Liver (tissue), 10 donors: ENCODE measurements at places on chromosomes 5 and 9. TPM values are rescaled to one million over a fixed set of nuclear protein-coding genes. Genes with fewer than 3 reads are reported as not detected.

DNA sequence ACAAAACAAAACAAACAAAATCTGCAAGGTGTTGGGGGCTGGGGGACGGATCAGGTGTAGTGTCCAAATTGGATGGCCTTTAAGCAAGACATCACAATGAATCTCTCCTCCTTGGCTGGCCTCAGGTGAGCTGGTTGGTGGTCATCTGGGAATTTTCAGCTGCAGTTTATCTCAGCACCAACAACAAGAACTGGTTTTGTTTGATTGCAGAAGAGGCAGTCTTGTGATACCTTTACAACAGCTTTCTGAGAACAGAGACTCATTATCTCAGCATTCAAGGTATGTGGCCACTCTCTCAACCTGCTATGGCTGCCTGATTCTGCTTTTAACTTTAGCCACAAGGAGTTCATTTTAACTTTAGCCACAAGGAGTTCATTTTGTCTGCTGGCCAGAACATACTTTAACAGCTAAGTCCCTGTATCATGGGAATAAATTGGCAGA, 1543.4 kb downstream of the EFNA5 start:
- no peak overlapping the region for H3K27ac ChIP-seq
- H3K27me3 ChIP-seq = no peaks in the 10 kb centered on the region
- no peak for DNase-seq
- no peaks in the 10 kb centered on the region for H3K4me1 ChIP-seq
- no peaks in the 10 kb centered on the region for H3K36me3 ChIP-seq
- no peak overlapping the region for H3K4me3 ChIP-seq

DNA sequence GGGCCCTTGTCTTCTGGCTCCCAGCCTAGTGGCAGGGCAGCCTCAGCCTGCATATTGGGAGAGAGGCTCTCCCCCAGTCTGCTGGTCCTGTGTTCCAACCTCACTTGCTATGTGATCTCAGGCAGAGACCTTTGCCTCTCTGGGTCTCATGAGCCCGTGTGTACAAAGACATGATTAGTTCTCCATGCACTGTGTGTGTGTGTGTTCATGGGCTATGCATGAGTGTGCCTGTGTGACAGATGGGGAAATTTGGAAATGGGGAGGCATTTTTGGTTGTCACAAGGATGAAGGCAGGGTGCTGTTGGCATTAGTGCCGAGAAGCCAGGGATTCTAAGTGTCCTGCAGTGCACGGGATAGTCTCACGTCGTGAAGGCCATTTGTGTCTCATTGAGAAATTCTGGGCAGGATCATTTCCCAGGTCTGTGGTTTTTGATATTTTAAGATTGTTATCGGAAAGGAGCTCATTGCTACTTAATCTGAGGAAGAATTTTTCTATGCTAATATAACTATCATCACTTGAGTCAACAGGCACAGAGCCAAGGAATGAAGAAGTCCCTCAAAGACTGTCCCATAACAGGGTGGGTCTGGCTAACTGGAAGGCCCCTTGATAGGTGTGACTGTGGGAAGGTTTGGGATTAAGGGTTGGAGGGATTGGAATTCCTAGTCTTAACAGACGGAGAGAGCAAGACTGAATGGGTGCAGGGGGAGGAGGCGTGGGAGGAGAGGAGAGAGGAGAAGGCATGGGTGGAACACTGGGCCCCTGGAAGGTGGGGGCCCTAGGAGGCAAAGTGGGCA, 168.5 kb downstream of the RGS3 start:
- H3K4me3 ChIP-seq = no peak overlapping the region
- H3K36me3 ChIP-seq = no peaks in the 10 kb centered on the region
- H3K27ac ChIP-seq = no peak overlapping the region
- peaks cover 8% of the 10 kb centered on the region for H3K4me1 ChIP-seq

GRCh38 chr5:119346394-119346793, 9.4 kb upstream of the TNFAIP8 start:
- no peak overlapping the region for H3K27ac ChIP-seq
- H3K4me3 ChIP-seq = no peak overlapping the region
- no peaks in the 10 kb centered on the region for H3K4me1 ChIP-seq
- DNase-seq = no peak
- H3K27me3 ChIP-seq = no peaks in the 10 kb centered on the region
- no peaks in the 10 kb centered on the region for H3K36me3 ChIP-seq

DNA sequence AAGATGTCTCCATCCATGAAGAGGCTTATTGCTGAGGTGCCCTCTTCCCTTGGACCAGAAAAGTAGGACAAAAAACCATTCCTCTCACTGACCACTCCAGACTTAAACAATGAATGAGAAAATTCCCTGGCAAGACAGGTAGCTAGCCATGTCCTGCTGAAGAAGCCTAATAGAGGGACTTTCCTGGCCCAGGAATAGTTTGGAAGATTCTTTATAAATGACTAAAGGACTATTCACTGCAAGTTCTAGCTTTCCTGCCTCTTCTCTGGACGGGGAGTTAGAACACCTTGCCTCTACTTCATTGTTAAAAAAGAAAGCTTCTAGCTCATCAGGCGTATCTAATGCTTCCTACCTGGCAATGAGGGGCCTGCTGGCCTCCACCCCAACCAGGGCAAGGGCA, 153.6 kb downstream of the NR3C1 start:
- H3K36me3 ChIP-seq = no peaks in the 10 kb centered on the region
- DNase-seq = no peak
- H3K4me1 ChIP-seq = peaks cover 6% of the 10 kb centered on the region
- no peak overlapping the region for H3K4me3 ChIP-seq

DNA sequence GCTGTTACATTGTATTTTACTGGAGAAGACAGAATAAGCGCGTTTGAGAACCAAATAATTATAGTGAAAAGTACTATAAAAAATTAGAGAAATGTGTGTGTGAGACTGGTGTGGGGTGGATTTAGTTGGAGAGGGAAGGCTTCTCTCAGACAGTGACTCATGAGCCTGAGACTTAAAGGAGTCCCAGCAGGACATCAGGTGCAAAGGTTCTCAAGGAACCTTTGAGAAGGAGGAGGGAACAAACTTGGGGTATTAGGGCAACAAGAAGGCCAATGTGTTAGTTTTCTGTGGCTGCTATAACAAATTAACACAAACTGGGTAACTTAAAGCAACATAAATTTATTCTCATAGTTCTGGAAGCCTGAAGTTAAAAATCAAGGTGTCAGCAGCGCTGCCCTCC, 4.9 kb downstream of the DDX4 start:
- no peaks in the 10 kb centered on the region for H3K36me3 ChIP-seq
- H3K27ac ChIP-seq = no peak overlapping the region
- no peak for DNase-seq
- H3K27me3 ChIP-seq = no peaks in the 10 kb centered on the region
- no peak overlapping the region for H3K4me3 ChIP-seq
- no peaks in the 10 kb centered on the region for H3K4me1 ChIP-seq

GRCh38 chr5:127754259-127754658, 51.1 kb downstream of the CCDC192 start:
- no peak for DNase-seq
- H3K27ac ChIP-seq = no peak overlapping the region
- H3K36me3 ChIP-seq = no peaks in the 10 kb centered on the region

- H3K4me3 ChIP-seq = peak overlapping the region; percentile 42
- H3K27me3 ChIP-seq = no peaks in the 10 kb centered on the region
- DNase-seq = no peak
- H3K36me3 ChIP-seq = peaks cover 13% of the 10 kb centered on the region
- peaks cover 30% of the 10 kb centered on the region for H3K4me1 ChIP-seq
Observed at GRCh38 chr9:125241863-125242739, 958 bp upstream of the HSPA5 start.

- no peak for DNase-seq
- no peak overlapping the region for H3K4me3 ChIP-seq
- no peaks in the 10 kb centered on the region for H3K27me3 ChIP-seq
- peaks cover 13% of the 10 kb centered on the region for H3K36me3 ChIP-seq
- H3K27ac ChIP-seq = no peak overlapping the region
- peaks cover 2% of the 10 kb centered on the region for H3K4me1 ChIP-seq
Observed at GRCh38 chr5:151742870-151743294, 15.5 kb downstream of the ATOX1 start.

DNA sequence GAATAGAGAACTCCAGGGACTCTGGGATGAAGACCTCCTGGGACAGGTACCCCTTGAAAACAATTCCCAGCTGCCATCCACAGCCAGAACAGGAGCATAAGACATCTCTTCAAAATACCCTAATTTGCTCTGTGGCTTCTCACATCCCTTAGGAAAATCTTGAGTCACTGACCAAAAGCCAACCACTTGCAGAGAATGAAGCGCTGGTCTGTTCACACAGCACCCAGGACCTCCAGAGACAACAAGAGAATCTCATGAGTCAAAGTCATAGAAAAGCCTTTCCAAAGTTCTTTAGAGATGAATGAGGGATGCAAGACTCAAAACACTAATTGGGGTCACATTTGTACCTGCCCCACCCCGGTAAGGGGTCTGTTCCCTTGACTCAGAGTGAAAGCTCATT, 210.6 kb downstream of the SEMA5A start:
- H3K4me1 ChIP-seq = no peaks in the 10 kb centered on the region
- no peaks in the 10 kb centered on the region for H3K27me3 ChIP-seq
- H3K36me3 ChIP-seq = peaks cover 7% of the 10 kb centered on the region

DNA sequence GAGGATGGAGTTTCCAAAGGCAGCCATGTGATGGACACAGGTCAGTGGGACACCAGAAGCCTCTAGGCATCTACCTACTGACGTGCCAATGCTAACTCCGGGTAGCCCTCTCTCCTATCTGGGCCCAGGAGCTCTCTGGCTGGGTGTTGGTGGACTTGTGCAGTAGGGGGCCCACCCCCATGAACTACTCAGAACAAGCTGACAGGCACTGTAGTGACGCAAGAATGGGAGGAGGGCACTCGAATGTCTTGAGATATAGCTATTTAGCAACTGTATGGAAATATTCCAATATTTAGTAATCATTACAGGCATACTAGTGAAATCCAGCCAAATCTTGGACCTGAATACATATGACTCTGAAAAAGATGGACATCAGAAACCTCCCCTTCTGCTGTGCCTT, 5.7 kb upstream of the DOCK2 start:
- H3K36me3 ChIP-seq = no peaks in the 10 kb centered on the region
- DNase-seq = no peak
- no peaks in the 10 kb centered on the region for H3K27me3 ChIP-seq
- no peaks in the 10 kb centered on the region for H3K4me1 ChIP-seq
- H3K4me3 ChIP-seq = no peak overlapping the region
- no peak overlapping the region for H3K27ac ChIP-seq

- no peaks in the 10 kb centered on the region for H3K36me3 ChIP-seq
- no peaks in the 10 kb centered on the region for H3K27me3 ChIP-seq
- H3K4me1 ChIP-seq = no peaks in the 10 kb centered on the region
- no peak overlapping the region for H3K27ac ChIP-seq
- H3K4me3 ChIP-seq = no peak overlapping the region
Observed at GRCh38 chr9:6968271-6968670, 210.5 kb downstream of the KDM4C start.

The EFNA5 gene
- total RNA-seq = 0.50 TPM

The CYLC2 gene
- total RNA-seq = not detected

The TUSC1 gene
- total RNA-seq = 5.3 TPM

The ESM1 gene
- 0.28 TPM for total RNA-seq

The SLCO6A1 gene
- total RNA-seq = not detected
